Stimulated activated CD8-positive, alpha-beta memory T cell treated with anti-CD3 and anti-CD28 coated beads, Interleukin-7, amount 100 ng/mL, for 24 hours (primary cell): ENCODE measurements at places on chromosomes 3 and 15.

- DNase-seq: no peak
Measured at GRCh38 chr3:142566096-142566495, 12.4 kb downstream of the ATR start.

DNA sequence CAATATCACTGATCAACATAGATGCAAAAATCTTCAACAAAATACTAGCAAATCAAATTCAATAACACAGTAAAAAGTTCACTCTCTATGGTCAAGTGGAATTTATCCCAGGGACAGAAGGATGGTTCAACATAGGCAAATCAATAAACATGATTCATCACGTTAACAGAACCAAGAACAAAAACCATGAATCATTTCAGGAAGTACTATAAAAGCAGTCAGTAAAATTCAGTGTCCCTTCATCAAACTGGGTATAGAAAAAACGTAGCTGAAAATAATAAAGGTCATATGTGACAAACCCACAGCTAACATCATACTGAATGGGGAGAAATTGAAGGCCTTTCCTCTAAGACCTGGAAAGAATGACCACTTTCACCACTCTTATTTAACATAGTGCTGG, 172.1 kb downstream of the POLR2M start:
- no peak for DNase-seq

- DNase-seq: no peak
Measured at GRCh38 chr15:25900901-25901300, 37.8 kb upstream of the ATP10A start.

- no peak for DNase-seq
Measured at GRCh38 chr3:121430664-121431215, 115.0 kb downstream of the POLQ start.
